ENCODE measurements at places on chromosomes 13 and 19.

DNA sequence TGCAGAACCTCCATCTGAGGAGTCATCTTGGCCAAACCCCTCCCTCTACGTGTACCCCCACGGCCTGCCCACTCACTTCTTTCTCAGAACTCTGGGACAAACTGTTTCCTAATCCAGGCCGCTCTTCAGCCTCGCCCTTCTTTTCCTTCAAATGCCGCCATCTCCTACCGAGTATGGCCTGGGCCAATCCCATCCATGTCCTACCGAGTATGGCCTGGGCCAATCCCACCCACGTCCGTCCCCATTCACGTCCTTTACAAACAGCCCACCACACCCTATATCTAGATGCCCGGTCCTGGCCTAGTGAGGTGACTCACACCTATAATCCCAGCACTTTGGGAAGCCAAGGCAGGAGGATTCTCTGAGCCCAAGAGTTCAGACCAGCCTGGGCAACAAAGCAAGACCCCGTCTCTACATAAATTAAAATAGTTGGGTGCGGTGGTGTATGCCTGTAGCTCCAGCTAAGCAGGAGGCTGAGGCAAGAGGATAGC lies 1.1 kb downstream of the TMEM160 start:
- no peak for DNase-seq

DNA sequence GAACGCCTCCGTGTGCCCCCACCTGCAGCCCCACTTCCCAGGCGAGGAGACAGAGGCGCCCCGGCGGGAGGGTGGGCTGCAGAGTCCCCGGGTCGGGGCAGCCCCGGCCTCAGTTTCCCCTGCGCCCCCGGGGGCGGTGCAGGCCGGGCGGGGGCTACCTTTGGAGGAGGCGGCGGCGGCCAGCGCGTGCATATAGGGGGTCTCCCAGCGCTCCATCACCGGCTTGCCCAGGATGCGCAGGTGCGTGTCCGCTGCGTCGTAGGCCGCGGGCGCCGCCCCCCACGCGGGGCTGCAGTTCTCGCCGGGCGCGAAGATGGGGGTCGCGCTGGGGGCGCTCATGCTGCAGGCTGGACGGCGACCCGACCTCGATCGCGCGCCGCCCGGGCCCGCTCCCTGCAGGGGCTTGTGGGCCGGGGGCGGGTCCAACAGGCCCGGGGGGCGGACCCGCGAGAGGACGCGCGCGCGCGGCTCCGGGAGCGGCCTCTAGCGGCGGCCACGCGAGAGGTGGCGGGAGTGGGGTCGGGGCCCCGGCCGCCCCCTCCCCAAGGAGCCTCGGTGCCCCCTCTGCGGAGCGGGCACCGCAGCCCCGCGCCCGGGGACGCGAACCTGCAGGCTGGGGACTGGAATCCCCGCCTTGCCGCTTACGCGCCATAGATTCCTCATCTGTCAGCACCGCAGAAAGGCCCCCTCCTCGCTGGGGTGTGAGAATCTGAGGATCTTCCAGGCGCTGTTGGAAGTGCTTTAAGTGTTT lies at the start of gene GAMT:
Gene GAMT (minus strand): TSS at position 405 of the 751 bp plus-strand sequence. CDS start 66 bp downstream, at position 339.
- no peak for DNase-seq

GRCh38 chr13:49455007-49455398 lies 10.9 kb downstream of the SETDB2 start:
- no peak for DNase-seq

DNA sequence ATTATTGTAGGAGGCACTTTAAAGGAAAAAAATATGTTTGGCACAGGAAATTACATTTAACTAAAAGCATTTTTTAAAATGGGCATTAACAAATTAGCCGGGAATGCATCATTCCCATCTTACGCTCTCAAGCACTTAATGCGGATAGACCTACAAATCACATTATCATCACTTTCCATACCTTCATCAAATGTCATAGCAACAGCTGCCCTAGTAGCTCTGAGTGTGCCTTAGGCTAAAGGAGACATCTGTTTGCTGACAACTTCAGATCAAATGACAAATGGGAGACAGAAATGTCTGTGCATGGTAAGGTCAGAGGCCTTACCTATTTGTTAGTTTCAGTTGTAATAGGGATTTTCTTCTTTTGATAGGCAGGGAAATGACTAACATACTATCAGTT lies 773.2 kb upstream of the SLC10A2 start:
- DNase-seq, result no peak

DNA sequence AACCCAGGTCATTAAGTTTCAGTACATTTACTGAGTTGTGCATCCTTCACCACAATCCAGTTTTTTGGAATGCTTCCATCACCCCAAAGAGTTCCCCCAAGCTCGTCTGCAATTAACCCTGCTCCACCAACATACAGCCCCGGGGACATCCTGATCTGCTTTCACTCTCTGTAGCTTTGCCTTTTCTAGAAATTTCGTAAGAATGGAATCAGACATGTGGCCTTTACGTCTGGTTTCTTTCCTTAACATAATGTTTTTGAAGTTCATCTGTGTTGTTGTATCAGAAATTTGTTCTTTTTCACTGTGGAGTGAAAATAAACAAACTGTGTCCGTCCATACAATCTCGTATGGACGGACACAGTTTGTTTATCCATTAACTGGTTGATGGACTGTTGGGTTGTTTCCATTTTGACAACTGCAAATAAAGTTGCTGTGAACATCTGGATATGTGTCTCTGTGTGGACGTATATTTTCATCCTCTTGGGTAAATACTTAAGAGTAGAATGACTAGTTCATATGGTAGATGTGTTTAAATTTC lies 2.9 kb downstream of the KLHL26 start:
- no peak for DNase-seq

- no peak for DNase-seq
Measured at GRCh38 chr13:97659602-97660001, 225.6 kb downstream of the RAP2A start.

DNA sequence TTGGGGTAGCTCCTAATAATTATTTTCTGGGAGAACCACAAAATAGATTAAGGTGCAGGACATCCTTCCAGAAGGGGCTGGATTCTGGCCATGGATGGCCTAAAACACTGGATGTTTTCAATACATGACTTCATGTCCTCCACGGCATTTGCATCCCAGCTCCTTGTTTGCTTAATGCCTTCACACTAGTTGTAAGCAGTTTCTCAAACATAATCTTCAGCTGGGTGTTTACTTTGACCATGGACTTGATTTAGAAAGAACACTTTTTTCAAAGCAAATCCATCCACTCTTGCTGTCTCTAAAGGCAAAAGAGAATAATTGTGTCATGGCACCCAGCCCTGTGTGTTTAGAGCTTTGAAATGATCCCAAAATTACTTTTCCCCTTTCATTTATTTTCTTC lies 82.5 kb upstream of the GSX1 start:
- DNase-seq, result no peak

- DNase-seq, result no peak
Measured at GRCh38 chr13:99269627-99270241, 11.6 kb upstream of the GPR18 start.
